ENCODE measurements at places on chromosomes 2 and 18. TPM values are rescaled to one million over a fixed set of nuclear protein-coding genes. Genes with fewer than 3 reads are reported as not detected.

DNA sequence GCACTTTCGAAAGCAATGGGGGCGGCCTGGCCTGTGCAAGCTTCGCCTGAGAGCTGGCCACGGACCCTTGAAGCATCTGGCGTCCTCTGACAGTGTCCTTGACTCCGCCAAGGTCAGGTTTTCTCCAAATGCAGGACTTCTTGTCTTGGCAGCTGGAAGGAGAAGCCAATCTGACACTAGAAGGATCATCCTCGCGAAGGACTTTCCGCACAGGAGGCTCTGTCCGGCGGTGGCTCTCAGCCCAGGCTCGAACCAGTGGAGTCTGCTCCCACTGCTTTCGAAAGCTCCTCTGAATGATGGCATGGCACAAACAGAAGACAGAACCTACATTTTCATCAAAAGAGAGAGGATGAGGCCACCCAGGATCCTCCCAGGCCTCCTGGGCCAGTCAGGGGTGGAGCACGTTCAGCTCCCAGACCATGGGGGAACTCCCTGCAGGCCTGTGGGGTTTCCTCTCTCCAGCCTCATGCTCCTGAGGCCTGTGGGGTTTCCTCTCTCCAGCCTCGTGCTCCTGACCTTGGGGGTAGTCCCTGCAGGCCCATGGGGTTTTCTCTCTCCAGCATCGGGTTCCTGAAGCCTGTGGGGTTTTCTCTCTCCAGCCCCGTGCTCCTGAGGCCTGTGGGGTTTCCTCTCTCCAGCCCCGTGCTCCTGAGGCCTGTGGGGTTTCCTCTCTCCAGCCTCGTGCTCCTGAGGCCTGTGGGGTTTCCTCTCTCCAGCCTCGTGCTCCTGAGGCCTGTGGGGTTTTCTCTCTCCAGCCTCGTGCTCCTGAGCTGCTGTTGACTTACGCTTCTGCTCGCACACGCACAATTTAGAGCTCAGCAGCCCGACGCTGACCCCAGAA is 396.5 kb upstream of the SALL3 start:
- no peak for DNase-seq

DNA sequence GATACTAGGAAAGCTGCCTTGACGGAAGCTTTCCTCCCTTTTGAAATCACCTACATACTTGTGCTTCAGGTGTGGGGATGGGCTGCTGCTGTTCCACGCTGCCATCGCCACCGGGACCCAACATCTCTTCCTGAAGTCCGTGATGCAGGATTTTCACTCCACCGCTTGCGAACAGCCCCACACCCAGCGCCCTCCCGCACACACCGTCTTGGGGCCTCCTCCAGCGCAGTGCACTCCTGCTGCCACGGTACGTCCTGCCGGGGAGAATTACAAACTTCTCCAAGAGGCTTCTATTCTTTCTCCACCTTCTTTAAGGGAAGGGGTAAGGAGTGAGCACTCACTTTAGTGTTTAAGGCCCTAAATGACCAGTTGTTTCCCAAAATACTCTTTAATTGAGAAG is 58.2 kb downstream of the HRH4 start:
- DNase-seq: no peak

DNA sequence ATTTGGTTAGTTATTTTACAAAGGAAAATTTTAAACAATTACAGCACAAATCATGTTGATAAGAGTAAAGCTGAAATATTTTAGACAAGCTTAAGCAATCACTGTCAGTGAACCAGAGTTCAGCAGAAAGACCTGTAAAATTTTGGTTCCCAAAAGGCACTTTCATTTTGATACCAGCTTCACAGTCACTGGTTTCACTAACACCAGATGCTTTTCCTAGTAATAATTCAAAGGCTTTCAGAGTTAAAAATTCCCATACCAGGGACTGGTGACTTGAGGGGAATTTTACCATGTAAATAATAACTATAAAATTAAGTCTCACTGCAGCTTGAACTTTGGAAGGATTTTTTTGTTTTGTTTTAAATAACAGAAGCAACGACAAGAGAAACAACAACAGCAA is 102.3 kb upstream of the CD302 start:
- DNase-seq: no peak

GRCh38 chr2:20593072-20594034 is 57.5 kb downstream of the HS1BP3 start:
- no peak for DNase-seq

DNA sequence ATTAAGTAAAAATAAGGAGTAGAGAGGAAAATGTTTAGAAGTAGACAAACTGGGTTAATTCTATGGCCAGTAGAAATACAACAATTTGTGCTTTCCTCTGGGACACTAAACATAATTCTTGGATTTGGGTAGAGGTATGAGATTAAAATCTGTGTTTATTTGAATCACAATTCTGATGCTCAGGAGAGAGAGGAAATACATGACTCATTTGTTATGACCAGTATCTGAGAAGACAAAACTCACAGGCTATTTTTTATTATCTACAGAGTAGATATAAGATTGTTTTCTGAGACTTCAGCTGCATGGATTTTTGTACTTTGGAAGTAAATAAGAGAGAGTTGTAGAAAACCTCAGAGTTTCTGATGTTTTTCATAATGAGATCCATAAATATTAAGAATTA is 315.7 kb upstream of the CWC22 start:
- DNase-seq: no peak

GRCh38 chr18:48219037-48219809 is 190.0 kb downstream of the ZBTB7C start:
- DNase-seq: no peak

DNA sequence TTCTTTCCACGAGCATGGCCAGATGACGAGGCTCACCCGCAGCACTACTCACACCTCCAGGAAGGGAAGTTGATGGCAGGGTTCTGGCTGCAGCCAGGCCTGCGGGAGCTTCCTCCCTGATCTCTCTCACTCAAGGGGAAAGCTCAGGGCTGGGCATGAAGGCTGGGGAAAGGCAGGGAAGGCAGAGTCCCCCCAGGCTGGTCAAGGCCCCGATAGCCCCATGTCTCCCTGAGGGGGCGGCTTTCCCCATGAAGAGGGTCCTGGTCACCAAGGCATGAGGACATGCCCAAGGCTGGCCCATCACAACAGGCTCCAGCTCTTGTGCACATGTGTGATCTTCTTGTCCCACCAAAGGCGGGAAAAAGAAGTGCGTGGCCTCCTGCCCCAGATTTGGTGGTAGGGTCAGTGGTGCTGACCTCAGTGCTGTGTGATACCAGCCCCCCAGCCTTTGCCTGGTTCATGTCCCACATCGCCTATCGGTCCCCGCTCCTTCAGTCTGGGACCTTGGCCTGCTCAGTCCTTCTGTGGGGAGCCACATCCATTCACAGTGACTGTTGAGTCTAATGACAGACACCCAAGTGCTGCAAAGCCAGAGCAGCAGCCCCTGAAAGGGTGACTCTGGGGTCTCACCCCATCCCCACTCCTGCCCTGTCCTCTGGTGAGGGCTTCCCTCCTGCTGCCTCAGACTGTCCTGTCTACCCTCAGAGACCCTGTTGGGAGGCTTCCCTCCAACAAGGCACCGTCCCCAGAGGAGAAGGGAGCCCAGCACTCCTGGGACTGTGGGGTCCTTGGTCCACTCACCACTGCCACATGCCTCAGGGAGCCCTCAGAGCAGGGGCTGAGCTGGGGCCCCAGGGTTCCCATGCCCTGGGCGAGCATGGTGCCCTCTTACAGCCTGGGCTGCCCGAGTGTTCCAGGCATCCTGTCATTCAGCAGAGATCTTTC is 49.8 kb upstream of the ALPP start:
- DNase-seq: no peak

- DNase-seq: no peak
Measured at GRCh38 chr2:74815941-74816340, 18.0 kb upstream of the HK2 start.

DNA sequence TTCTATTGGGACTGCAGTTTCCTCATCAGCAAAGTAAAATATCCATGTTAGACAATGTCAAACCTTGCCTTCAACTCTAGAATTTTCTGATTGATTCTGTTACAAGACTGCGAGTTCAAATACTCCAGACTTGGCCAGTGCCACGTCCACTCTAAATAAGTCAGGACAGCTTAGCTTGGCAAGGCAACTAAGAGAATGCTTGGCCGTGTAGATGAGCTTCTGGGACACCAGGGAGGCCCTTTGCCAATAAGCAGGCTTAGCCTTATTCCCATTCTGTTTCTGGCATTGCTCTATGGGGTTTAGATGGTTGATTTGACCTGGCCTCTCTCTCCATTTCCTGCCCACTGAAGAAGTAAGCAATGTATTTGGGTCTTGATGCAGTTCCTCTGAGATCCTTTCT is 218.1 kb upstream of the SIX2 start:
- DNase-seq: no peak

DNA sequence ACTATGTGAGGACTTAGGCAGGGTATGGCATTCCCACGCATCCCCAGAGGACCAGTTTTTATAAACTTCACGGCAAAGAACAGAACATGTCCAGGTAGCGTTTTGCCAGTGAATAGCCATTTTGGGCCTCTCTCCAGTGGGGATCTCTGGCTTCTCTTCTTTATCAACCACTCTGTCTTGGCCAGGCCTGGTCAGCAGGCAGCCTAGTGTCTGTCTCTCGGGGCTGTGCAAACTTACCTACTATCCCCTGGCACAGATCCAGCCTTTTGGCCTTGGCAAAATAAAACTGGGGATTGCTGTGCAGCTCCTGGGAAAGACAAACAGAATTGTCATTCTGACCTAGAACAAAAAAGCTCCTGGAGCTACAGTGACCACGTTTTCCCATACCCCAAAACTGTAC is 14.5 kb downstream of the CAPN14 start:
- DNase-seq: no peak

GRCh38 chr2:218285604-218286003 is 6.7 kb downstream of the TMBIM1 start:
- no peak for DNase-seq

- no peak for DNase-seq
Measured at GRCh38 chr2:8364668-8365067, 317.2 kb upstream of the ID2 start.

GRCh38 chr2:62382122-62382521 is 123.9 kb downstream of the TMEM17 start:
- DNase-seq: no peak

GRCh38 chr2:239979243-239980023 is 45.7 kb downstream of the NDUFA10 start:
- peak; percentile 29 for DNase-seq

GRCh38 chr2:69307579-69308064 is 79.4 kb downstream of the GFPT1 start:
- DNase-seq: no peak

ADAM23 gene
- polyA plus RNA-seq: 6.9 TPM

TBC1D8 gene
- 45.3 TPM for polyA plus RNA-seq

MAPK4 gene
- 8.9 TPM for polyA plus RNA-seq

TCF23 gene
- polyA plus RNA-seq: 0.50 TPM

RGPD4 gene
- 0.03 TPM for polyA plus RNA-seq

KLHL14 gene
- 33.1 TPM for polyA plus RNA-seq

UPP2 gene
- polyA plus RNA-seq: 11.2 TPM

Measured in left kidney (tissue), 8 donors.